ENCODE measurements at places on chromosomes 11 and 22.
A peak's percentile ranks its signal among the peaks of the same experiment; 100 is the strongest.

DNA sequence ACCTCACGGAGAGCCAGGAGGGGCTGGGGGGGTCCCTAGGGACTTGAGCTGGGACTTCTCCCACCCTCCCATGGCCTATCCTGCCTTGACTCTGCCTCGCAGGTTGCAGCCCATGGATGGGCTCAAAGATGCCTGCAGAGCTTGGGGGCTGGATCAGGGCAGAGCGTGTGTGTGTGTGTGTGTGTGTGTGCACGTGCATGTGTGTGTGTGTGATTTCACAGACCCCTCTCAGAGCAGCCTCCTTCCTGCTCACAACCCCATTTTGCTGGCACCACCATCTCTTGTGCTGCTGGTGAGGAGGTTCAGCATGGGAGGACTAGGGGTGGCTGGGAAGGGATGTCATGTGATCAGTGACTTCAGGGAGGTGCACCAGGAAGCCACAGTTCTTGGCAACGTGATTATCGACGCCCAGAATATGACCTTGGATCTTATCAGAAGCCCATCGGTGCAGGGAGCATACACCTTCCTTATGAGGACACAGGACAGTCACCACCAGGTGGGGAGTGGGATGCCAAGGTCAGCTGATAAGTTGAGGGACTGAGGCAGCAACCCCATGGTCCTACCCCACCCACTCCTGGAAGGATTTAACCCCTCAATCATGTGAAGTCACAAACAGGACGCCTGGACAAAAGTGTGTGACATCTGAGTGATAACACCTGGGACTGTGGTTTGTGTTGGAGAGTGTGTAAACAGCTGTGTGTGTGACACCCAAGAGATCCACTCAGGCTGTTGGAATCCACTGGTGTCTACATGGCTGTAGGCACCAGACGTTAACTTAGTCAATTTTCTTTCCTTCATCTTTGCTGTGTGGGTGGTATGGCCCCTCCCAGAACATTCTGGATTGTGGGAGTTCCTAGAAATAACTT, 1.8 kb upstream of the NAALADL1 start:
- DNase-seq = no peak

GRCh38 chr22:35957589-35957988, 71.0 kb downstream of the RBFOX2 start:
- no peak for DNase-seq

- DNase-seq = no peak
Measured at GRCh38 chr11:134657631-134658030, 245.6 kb upstream of the B3GAT1 start.

- peak; percentile 23 for DNase-seq
Measured at GRCh38 chr11:17734986-17735817, 621 bp downstream of the KCNC1 start.

GRCh38 chr22:31496735-31497146, 405 bp downstream of the SFI1 start:
- no peak for DNase-seq

DNA sequence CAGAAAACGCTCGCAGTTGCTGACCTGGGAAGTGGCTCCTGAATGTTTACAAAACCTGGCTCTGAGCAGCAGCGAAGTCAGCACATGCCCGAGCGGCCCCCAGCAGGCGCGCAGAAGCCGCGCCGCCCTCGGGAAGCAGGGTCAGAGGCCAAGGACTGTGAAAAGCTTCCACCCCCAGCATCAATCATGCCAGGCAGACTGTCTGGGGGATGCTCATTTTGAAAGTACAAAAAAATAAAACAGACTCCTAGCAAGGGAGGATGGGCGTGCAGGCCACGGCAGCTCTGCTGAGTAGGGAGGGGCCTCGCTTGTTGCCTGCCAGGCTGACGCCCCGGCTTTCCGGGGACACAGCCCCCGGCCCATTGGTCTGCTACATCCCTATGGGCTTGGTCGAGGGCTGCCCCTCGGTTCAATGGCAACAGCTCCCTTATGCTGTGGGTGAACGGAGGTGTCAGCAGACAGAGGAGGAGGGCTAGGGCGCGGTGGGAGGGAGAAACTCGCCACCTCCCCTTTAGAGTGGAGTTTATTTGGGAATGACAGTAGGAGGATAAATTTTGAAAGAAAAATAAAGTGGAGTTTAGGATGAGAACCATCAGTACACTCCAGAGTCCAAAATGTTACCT, 37.7 kb upstream of the GNB1L start:
- no peak for DNase-seq

- DNase-seq = no peak
Measured at GRCh38 chr11:70312401-70313357, 42.2 kb downstream of the PPFIA1 start.

GRCh38 chr11:113697756-113698407, 8.2 kb downstream of the TMPRSS5 start:
- DNase-seq = no peak

GRCh38 chr11:13119941-13120520, 110.9 kb downstream of the RASSF10 start:
- DNase-seq = peak; percentile 98

DNA sequence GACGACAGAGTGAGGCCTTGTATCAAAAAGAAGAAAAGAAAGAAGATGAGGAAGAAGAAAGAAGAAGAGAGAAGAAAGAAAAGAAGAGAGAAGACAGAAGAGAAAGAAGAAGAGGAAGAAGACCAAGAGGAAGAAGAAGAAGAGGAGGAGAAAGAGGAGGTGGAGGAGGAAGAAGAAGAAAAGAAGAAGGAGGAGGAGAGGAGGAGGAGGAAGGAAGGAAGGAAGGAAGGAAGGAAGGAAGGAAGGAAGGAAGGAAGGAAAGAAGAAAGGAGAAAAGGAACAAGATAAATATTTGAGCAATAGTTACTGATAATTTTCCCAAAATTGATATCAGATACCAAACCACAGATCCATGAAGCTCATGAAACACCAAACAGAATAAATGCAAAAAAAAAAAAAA, 169.7 kb upstream of the TMEM45B start:
- no peak for DNase-seq

DNA sequence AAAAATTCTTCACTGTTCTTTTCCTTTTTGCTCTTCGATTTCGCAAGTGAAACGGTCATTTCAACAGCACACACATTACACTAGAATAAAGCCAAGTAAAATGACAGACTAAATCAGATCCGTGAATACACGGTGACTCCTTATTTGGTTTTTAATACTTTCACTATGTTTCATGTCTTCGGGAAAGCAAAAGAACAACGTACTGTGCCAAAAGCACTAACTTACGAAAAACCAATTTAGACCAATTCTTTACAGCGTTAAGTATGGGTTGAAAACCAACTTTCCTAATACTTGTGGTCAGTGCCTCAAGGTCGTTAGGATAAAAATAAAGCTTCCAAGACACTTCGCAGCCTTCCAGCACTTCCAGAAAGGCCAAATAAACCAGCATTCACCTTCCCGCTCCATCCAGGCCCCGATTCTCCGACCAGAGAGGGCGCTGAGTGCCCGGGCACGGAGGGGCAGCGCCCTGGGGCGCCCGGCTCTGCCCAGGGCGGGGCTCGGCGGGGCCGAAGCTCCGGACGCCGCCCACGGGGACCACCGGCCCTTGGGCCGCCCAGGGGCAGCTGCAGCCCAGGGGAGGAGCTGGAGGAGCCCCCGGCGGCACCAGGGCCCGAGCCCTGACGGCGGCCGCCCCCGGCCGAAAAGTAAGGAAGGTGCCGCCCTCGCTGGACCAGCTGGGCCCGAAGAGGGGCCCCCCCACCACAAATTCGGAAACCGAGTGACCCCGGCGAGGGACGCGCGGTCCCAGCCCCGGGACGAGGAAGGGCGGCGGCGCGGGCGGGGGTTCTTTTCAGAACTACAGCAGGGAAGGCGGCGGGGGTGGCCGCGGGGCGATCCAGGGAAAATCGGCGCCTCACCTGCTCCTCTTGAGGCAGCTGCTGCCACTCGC, 499 bp downstream of the ATL3 start:
- DNase-seq = peak; percentile 58

GRCh38 chr11:27281276-27281675, 81.7 kb downstream of the CCDC34 start:
- DNase-seq = no peak

GRCh38 chr11:2521733-2522630, 77.2 kb downstream of the KCNQ1 start:
- DNase-seq = no peak

GRCh38 chr22:41302021-41302767, 869 bp downstream of the ZC3H7B start:
- DNase-seq = no peak

- no peak for DNase-seq
Measured at GRCh38 chr22:18968011-18968749, 32.1 kb upstream of the PRODH start.

DNA sequence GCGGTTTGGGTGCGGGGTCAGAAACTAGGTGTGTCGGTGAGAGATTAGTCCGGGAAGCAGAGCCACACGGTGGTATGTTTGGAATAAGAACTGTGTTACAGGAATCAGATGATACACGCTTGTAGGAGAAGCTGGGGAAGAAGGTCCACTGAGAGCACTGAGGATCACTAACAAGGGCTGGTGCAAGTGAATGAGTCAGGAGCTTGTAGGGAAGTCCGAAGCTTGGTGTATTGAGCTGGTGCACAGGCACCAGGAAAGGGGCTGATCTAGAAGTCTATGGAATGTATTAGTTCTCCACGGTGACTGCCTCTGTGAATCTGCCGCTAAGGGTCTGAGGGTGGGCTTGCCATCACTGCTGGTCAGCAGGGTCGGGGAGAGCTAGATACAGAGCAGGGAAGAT, 18.8 kb upstream of the GRK3 start:
- no peak for DNase-seq

DNA sequence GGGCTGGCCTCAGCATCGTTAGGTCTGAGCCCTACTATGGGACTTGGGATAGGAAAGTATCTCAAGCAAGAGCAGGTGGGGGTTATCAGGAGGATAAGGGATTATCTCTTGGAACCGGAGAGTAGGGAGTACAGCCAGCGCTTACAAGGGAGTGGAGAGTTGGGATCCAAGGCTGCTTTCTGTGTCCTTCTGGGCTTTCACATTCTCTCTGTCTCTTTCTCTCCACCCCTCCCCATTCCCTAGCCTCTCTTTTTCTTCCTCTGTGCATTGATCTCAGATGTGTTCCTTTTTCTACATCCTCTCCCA, 170.2 kb downstream of the BUD13 start:
- no peak for DNase-seq

DNA sequence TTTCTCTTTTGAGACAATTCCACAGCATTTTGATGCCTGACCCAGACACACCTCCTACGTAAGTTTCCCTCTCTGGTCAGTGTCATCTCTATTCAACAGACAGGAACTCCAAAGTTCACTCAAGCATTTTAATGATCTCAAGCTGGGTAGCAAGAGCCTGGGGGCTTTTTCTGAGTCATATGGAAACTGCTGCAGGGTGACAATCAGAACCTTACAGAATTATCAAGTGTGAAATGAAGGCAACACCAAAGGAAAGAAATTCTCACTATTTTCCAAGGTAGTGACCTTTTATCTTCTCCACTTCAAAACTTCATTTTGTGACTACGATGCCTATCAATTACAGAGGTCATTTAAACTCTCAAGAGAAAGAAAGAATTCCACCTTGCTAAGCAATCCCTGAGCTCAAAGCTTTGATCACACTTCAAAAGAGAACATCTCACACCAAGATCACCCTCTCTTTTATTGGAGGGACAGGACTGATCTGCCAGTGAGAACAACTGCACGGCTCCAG, 229.0 kb upstream of the ZC3H12C start:
- no peak for DNase-seq

GRCh38 chr11:34907934-34908593, 8.1 kb downstream of the APIP start:
- DNase-seq = no peak

DNA sequence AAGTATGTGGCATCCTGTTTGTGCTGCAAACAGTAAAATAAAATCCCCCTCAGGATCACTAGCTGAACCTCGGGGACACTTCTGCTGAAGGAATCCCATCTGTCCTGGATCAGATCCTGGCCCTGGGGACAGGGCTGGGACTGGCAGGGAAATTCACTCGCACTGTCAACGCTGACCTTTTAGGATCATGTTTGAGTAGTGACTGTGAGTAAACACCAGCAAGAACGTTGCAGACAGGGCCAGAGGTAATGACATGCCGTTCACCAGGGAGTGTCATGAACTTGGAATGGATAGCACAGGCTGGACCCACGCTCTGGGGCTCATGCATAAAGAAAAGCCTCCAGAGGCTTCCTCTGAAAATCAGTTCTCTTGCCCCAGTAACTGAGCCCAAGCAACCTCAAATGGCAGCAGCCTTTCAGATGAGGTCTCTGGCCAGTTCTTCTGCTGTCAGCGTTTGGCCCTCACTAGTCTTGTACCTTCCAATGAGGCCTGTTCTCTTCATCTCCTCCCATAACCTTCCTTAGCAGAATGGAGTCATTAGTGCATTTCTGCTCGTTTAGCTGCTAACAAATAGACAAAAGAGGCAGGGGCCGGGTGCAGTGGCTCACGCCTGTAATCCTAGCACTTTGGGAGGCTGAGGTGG, 51.0 kb upstream of the BARX2 start:
- no peak for DNase-seq

GRCh38 chr11:23023319-23023718, 163.0 kb upstream of the CCDC179 start:
- no peak for DNase-seq

- DNase-seq = no peak
Measured at GRCh38 chr22:33869946-33870345, 50.3 kb downstream of the LARGE1 start.

GRCh38 chr11:117071344-117071787, 26.9 kb downstream of the SIK3 start:
- peak; percentile 46 for DNase-seq

DNA sequence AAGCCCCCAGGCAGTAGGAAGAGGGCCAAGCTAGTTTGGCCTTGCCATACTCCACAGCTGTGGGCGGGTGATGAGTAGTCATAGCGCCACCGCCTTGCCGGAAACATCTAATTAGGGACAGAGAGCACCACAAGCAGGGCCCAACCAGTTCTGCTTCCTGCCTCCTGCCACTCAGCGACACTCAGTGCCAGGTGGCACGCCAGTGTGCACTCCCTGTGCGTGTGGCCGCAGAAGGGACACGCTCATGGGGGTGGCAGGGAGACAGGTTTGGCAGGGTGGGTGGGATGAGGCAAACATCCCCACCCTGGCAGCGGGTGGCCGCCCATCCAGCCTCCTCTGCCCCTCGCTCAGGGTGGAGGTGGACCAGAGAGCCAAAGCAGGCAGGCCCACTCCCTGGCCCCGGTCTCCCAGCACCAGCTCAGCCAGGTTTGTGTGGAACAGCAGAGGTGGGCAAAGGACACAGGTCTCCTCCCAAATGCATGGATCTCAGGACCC, 4.9 kb downstream of the OVOL1 start:
- peak; percentile 72 for DNase-seq

GRCh38 chr22:41842996-41843970, 10.4 kb downstream of the SREBF2 start:
- no peak for DNase-seq

DNA sequence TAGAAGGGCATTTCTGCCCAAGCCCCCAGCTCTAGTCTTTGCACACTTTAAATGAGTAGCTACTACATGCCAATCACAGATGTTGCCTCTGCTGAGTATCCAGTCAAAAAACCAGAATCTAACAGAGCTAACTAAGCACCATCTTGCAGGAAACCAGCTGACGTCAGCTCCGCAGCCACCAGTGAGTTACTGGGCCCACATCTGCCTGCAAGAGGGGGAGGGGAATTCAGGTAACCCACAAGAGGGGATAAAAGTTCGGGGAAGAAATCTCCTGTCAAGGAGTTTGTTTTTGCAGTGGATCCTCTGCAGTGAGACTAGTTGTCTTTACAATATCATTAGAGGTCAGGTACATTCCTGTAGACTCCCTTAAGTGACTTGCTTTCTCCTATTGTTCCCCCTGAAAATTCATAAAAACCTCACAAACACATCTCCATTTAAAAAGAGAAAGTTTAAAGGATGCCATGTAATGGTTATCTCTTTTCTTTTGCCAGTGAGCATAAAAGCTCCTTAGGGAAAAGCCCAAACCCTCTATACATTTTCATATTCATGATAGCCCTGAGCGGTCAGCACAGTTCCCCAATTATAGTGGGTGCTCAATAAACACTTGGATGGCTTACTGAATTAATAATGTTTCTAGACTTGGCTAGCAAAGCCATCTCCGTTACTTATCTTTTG, 9.3 kb downstream of the CD44 start:
- DNase-seq = no peak
